Muscle of back (tissue), 13 donors: ENCODE measurements at places on chromosomes 7 and 10. TPM values are rescaled to one million over a fixed set of nuclear protein-coding genes. Genes with fewer than 3 reads are reported as not detected.

- no peak for DNase-seq
Measured at GRCh38 chr7:50152486-50152885, 59.4 kb upstream of the ZPBP start.

- DNase-seq, result no peak
Measured at GRCh38 chr10:5645944-5646617, 20.3 kb downstream of the ASB13 start.

GRCh38 chr7:44259547-44260457, 59.0 kb downstream of the YKT6 start:
- peak; percentile 84 for DNase-seq

- DNase-seq, result peak; percentile 89
Measured at GRCh38 chr10:45001381-45002148, 842 bp downstream of the ZNF22 start.

DNA sequence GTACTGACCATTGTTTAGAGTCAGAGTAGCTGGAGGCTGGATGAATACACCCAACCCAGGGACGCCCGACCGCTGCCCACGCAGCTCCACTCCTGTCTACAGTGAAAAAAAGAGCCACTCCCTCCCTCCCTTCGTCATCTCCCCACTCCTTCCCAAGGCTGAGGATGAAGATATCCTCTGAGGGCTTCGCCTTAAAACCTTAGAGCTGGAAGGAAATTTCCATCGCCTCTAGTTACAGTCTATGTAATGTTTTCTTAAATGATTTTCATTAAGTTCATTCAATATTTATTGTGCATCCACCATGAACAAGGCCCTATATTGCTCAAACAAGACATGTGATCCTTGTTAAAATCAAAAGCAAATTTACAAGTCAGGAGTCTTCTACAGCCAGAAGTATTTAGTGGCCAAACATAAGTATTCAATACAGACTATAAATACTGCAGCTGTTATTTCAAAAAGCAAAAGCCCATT, 11.3 kb upstream of the SLIT1 start:
- no peak for DNase-seq

DNA sequence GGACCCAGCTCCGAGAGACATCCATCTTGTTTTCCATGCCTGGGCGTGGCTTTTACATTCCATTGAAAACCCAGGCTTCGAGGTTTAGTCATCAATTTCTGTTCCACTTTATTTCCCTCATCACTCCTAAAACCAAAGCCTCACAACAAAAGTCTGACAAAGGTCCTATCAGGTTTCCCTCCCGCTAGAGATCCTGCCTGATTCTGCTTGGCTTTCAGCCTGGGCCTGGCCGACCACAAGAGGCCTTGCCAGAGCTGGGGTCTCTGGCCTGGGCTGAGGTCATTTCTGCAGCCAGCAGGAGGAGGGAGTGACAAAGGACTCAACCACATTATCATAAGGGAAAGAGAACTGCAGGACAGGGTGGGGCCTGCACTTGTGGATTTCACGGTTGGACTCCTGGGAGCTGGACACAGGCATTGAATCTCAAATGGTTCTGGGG, 167.0 kb downstream of the FANK1 start:
- DNase-seq, result peak; percentile 40

DNA sequence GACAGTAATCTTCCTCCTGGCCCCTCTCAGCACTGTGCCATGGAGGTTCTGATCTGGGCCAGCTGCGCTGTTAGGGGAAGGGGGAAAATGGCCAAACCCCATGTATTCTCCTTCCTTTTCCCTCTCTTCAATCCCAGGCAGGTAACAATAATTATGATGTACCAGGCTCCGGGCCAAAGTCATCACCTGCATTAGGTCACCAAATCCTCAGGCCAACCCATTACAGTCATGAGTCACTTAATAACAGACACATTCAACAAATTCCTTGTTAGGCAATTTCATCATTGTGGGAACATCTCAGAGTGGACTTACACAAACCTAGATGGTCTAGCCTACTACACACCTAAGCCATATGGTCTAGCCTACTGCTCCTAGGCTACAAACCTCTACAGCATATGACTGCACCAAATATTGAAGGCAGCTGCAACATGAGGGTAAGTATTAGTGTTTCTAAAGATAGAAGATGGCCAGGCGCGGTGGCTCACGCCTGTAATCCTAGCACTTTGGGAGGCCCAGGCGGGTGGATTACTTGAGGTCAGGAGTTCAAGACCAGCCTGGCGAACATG, 2.2 kb upstream of the HSPB1 start:
- no peak for DNase-seq

DNA sequence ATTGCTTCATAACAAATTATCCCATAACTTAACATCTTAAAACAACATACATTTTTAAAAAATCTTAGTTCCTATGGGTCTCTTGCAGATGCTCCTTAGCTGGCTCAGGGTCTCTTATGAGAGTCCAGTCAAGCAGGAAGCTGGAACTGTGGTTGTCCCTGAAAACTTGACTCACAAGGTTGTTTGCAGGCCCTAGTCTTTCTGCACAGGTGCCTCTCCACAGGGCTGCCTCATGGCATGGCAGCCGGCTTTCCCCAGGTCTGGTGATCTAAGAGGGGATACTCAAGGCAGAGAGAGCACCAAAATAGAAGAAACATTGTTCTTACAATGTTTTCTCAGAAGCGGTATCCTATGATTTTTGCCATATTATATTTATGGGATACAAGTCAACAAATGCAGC, 127.1 kb downstream of the CDK14 start:
- DNase-seq, result no peak

DNA sequence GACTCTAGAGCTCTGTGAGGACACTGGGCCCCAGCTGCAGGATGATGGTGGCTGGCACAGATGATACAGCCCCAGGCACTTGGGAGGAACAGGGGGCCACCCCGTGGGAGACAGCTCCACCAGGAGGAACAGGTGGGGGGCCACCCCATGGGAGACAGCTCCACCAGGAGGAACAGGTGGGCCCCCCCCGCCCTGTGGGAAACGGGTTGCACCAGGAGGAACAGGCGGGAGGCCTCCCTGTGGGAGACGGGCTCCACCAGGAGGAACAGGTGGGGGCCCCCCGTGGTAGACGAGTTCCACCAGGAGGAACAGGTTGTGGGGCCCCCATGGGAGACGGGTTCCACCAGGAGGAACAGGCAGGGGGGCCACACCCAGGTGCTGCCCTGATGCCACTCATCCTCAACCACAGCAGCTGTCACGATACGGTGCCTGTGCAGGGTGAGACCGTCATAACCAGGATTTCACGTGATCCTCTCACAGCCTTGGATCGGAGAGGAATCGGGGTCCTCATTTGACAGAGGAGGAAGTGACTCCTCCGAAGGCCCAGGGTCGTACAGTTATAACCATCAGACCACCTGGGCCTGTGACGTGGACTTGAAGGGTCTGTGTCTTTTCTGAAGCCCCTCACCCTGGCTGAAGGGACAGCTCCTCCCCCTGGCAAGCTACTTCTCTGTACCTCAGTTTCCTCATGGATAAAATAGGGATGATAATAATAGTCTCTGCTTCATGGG, 49.2 kb upstream of the NANOS1 start:
- no peak for DNase-seq

DNA sequence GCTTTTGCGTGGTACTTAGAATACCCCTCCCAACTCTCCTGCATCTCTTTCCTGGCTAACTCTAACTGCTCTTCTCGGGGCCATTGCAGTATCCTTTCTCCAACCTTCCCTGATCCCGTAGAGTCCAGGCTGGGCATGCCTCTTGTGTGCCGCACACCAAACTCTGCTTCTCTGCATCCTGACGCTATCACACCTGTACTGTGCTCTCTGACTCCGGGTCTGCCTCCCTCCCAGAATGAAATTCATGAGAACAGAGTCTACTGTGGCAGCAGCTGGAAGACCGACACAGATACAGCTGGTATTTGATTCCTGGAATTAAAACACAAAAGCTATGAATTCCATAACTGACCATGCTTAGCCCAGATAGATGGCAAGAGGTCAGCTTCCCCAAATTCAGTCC, 60.9 kb downstream of the C10orf67 start:
- DNase-seq, result no peak

DNA sequence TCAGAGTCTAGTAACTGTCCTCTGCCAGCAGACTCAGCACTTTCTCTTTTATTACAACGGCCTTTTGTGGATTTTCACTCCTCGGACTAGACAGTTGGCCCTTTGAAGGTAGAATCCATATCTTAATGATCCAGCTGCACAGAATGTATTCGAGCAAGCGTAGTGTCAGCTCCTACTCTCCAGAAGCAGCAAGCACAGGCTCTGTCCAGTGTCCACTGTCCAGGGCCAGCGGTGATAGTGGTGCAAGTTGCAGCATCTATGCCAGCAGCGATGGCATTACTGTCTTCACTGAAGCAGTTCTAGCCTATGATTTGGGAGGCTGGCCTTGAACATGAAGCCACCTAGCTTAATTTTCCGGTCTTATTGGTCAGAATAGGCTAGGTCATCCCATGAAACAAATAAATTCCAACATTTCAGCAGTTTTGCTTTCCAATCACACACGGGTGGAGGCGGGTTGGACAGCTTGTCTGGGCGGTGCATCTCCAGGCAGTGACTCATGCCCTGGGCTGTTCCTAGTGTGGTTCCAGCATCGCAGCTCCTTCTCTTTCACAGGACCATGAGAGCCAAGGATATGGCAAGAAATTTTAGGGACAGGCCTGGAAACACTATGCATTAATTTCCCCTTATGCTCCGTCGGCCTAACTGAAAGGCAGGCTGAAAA, 108.6 kb upstream of the KCNMA1 start:
- DNase-seq, result no peak

DNA sequence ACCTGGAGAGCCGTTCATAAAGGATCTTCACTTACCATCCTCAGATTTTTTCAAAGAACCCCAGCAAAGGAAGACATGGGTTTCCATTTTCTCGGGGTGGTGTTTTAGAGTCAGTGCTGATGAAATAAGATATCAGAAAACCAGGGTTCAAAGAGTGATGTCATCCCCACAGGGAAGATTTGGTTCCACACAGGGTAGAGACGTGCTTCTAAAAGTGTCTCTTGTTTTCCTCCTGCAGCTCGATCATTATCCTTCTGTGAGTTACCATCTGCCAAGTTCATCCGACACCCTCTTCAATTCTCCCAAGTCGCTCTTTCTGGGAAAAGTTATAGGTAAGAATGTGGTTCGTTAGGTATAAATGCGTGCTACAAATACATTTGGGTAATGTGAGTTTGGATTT, 323.8 kb upstream of the C7orf33 start:
- DNase-seq, result no peak

DNA sequence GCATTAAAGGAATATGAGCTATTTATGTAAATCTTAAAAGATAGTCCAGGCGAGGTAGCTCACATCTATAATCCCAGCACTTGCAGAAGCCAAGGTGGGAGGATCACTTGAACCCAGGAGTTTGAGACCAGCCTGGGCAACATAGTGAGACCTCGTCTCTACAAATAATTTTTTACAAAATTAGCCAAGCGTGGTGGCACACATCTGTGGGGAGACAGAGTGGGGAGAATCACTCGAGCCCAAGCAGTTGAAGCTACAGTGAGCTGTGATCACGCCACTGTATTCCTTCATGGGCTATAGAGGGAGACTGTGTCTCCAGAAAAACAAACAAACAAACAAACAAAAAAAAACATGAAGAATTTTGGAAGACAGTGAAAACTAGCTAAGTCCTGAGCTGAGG, 28.4 kb downstream of the HERC4 start:
- DNase-seq, result no peak

- no peak for DNase-seq
Measured at GRCh38 chr10:870564-871166, 60.8 kb downstream of the LARP4B start.

DNA sequence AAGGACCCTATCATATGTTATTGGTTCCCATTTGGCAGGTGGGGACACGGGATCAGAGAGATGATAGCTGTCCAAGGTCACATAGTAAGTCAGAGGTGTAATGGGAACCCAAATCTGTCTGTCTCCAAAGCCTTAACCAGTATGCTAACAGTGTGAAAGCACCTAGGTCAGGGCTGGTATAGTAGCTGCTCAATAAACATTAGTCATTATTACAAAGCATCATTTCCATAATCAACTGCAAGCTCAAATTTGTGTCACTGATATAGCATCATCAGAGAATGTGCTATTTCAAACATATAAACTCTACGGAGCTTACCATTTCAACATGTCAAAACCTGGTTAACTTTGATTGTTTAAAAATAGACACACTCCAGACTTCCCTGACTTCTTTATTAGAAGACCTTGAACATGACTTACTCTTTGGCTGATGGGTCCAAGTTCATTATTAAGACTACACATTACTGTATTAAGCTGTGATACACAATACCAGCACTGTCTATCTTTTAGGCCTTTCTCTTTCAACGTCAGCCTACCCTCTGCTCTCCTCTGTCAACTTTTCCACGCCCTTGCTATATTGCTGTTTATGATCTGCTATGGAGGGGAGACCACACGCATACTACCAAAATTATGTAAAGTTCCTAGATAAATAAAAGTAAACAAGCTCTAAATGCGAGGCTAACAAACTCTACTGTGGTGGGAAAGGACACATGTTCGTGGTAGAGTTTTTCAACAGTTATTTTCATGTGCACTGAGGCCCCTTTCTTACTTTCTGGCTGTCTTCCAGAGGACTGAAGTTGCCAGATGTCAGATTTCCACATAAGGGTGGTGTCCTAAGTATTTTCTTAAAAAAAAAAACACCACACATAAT, 33.6 kb downstream of the DNMBP start:
- peak; percentile 68 for DNase-seq

GRCh38 chr7:39252916-39253315, 275.2 kb downstream of the POU6F2 start:
- peak; percentile 86 for DNase-seq

GRCh38 chr7:104956753-104957450, 57.1 kb upstream of the KMT2E start:
- no peak for DNase-seq

DNA sequence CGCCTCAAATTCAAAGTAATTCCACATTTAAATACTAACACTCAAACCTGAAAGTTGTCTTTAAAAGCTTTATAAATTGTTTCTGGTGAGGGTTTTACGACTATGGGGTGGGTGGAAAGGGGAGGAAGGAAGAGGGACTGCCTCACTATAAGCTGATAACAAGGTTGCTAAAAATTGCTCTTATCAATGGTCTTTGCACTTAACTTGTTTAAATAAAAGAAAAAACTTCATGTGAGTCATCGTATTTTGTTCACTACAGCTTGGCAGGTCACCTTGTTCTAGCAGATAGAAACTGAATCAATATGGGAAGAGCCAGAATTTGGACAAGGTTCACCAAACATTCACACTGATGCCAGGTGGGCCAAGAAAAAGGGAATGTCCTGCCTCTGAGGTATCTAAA, 129.2 kb downstream of the TES start:
- DNase-seq, result no peak

GRCh38 chr10:49109669-49110340, 5.5 kb downstream of the VSTM4 start:
- peak; percentile 93 for DNase-seq

- DNase-seq, result no peak
Measured at GRCh38 chr7:95244616-95245015, 79.7 kb downstream of the PON1 start.

GRCh38 chr10:113882240-113882639, 27.8 kb downstream of the NHLRC2 start:
- DNase-seq, result no peak

- no peak for DNase-seq
Measured at GRCh38 chr10:12617191-12618175, 268.1 kb downstream of the CAMK1D start.

GRCh38 chr10:77043420-77043763, 594.2 kb downstream of the KCNMA1 start:
- no peak for DNase-seq

The TFPI2 gene
- polyA plus RNA-seq, result 11.8 TPM

The CHAT gene
- not detected for polyA plus RNA-seq

The UPK3B gene
- 6.6 TPM for polyA plus RNA-seq

The SPACDR gene
- 0.95 TPM for polyA plus RNA-seq
